ENCODE measurements at places on chromosomes 16 and 17.

DNA sequence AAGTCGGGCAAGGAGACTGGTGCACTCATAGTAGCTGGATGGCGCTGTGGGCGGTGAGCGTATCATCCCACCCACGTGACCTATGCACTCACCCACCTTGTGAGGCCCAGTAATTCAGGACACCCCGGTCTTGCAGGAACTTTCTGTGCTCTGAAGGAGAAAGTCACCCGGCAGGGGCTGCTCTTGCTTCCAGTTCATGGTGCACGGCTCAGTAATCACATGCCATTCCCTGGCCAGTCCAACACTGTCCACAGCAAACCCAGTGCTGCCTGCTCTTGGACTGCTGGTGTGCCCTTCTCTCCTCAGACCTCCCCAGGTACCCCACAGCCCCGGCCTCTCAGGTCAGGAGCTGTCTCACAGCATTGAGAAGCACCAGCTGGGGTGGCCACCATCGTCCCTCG, 16.4 kb upstream of the RHBDF2 start:
- DNase-seq = no peak

GRCh38 chr16:29906520-29907244, 6.4 kb downstream of the ASPHD1 start:
- DNase-seq = no peak

DNA sequence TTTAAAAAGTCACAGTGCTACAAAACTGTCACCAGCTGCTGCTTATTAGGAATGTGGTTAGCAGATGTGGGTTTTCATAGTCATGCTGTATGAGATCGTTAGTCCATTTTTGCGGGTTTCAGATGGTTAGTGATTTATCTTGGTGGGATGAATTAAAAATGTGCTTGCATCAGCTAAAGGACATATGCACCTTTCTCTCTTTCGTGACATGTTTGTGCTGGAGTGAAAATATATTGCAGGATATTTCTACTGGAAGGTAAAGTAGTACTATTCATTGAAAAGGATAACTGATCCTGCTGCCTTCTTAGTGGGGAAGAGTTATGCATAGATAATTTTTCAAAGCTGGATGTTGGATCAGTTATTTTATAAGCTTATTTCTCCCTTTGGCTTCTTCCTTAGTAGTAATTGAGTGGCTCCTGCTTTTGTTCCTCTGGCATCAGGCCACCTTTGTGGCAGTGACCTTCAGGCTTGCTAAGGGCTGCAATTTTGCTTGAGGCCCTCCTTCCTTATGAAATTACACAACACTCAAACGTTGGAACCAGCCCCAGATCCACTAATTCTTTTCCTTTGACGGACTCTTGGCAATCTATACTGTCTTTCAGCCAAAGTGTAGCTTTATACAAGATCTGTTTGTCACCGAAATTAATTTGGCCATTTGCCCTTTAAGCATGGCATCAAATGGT, 7.5 kb upstream of the SNTB2 start:
- no peak for DNase-seq

DNA sequence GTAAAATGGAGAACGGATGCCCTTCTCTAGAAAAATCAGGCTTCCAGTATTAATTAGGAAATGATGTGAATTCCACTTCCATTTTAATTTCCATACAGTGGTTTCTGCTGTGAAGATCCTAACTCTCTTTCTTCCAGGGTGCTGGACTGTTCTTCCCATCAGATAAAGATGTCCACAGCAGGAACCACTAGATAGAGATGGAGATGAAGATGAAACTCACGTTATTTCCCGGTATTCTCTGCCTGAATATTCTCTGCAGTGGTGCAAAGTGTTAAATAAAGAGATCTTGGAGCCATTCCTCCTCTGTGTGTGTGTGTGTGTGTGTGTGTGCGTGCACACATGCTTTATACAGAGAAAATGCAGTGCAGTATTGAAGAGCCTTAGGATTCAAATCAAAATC, 727.5 kb downstream of the KCNJ2 start:
- no peak for DNase-seq

DNA sequence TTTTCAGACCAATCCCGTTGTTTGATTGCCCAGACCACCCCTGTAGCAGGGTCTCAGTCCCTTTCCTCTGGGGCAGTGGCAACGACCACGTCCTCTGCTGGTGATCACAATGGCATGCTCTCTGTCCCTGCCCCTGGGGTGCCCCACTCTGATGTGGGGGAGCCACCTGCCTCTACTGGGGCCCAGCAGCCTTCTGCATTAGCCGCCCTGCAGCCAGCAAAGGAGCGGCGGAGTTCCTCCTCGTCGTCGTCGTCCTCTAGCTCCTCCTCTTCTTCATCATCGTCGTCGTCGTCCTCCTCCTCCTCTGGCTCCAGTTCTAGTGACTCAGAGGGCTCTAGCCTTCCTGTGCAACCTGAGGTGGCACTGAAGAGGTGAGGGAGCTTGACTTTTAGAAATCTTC, 9.2 kb downstream of the ELOB start:
- no peak for DNase-seq

- no peak for DNase-seq
Observed at GRCh38 chr16:86955136-86955855, 361.9 kb downstream of the C16orf95 start.

Measured in CD4-positive, alpha-beta T cell treated with Interleukin-15 for 1 hour (primary cell).